ENCODE measurements at places on chromosomes 2 and 18.

- DNase-seq, result no peak
These were observed 46.9 kb upstream of the CYP20A1 start for GRCh38 chr2:203191961-203192360.

DNA sequence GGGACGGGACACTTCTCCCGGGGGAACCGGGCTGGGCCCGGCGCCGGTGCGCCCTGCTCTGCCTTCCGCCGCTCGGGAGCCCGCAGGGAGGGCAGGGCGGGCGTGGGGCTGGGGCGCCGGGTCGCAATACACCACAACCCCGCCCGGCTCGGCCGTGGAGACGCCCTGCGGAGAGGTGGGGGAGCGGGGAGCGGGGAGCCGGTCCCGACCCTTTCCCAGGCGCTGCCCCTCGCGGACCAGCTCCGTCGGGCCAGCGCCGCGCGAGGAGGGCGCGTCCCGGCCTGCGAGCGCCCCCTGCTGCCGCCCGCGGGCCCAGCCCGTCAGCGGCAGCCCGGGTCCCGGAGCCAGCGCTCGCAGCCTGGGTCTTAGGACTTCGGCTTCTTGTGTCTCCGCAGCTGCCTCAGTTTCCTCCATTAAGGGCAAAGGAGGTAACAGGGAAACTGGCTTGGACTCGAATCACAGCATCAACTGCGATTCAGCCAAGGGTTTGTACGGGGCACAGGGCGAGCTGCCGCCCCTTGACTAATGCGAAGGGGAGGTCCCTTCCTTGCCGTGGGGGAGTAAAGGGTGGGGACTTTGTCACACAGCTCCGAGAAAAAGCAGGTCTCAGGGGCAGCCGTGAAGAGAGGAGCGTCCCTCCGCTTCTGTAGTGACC, 635 bp upstream of the ADRA2B start:
- peak; percentile 94 for DNase-seq

DNA sequence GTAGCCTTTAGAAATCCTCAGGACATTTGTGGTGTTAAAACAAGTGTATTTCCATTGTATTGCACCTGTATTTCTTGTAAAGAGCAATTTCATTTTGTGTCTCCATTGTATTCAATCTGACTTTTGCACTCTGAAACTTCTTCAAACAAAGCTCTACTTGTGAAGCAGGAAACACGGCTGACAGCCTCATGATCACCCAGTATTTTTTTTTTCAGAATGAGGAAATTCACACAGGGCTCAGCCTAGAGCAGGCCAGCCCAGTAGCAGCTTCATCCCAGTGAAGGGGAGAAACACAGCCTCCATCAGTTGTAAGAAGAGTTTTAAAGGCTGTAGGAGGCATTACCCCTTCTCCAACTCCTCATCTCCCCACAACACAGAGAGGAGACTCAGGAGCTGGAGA, 175.9 kb upstream of the KLHL29 start:
- no peak for DNase-seq

DNA sequence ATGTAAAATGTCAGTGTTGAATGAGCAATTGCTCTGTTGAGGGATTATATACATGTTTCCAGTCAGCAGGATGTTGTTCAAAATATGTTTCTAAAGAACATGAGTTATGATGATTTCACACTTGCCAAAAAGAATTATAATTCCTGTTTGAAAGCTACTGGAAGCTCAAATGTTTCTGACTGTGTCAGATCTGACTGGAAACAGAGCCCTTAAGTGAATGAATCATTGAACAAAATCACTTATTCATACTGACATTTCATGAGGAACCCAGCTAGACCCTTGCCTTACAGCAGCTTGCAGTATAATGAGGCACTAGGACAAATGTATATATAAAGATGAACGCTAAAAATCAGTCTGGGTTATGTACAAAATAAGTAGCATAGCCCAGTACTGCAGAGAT, 35.4 kb upstream of the ITGAV start:
- DNase-seq, result no peak

DNA sequence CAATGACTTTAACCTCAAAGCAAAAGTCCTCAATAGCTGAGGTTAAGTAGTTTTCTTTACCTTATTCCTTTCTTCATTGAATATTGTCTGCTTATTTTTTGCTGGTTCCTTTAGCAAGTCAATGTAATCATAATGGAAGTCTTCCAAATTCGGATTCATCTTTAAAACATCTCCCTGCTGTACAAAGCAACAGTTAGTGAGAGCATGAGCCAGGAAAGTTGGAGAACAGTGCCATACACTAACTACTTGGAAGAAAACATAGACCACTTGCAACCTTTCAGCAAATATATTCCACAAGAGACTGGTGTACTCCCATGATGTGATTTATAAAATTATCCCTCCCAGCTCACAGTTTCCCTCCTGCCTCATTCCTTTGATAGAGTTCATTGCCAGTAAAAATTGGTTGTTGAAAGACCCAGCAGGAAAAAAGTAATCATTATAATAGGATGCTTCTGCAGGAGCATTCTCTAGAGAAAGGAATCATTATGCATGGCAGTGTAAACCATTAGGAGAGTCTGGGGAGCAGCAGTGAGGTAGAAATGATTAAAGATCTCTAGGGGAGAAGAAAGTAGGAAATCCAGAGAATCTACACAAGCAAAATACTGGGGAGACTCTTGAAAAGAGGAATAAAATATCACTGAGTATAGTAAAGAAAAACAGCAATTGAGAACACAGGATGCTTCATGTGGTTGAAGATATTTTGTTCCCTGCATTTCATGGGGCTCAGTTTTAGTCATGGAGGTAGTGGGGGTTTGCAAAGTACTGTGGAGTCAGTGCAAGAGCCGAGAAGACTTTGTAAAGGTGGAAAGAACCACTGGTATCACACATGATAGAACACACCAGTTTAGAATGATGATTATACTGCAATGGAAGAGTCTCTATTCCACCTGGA, 38.6 kb upstream of the TTN start:
- no peak for DNase-seq

DNA sequence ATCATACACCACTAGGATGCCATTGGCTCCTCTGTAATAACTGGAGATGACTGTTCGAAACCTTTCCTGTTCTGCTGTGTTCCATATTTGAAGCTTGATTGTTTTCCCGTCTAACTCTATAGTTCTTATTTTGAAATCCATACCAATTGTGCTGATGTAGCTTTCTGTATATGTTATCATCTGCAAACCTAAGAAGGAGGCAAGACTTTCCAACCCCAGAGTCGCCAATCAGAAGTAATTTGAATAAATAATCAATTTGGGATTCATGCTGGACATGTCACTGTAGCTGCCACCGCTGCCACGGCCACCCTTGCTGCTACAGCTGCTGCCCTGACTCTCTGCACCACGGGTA, 20.7 kb downstream of the STAT1 start:
- no peak for DNase-seq

Data from HuH-7 (cell line).